Activated CD8-positive, alpha-beta memory T cell treated with anti-CD3 and anti-CD28 coated beads for 1 hour (primary cell): ENCODE measurements at places on chromosomes 13 and 19.
A peak's percentile ranks its signal among the peaks of the same experiment; 100 is the strongest.

DNA sequence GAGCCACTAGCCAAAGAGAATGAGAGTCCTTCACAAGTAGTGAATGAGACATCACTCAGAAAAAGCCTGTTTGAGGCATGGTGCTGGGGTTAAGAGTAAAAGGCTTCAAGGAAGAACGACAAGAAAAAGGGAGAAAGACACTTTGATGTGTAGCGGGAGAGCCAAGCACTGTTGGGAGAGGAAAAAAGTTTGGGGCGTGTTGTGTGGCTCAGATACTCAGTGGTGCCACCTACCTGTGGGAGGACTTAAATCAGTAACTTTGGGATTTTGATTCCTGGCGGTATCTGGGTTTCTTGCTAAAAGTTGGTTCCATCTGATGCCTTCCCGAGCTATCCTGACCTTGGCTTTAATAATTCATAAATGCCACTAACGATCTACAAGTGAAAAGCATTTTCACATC is 12.3 kb downstream of the ELSPBP1 start:
- DNase-seq = no peak

- no peak for DNase-seq
Measured at GRCh38 chr13:98133946-98134345, 8.9 kb upstream of the FARP1 start.

GRCh38 chr13:110398564-110399507 is 91.8 kb downstream of the COL4A2 start:
- no peak for DNase-seq

DNA sequence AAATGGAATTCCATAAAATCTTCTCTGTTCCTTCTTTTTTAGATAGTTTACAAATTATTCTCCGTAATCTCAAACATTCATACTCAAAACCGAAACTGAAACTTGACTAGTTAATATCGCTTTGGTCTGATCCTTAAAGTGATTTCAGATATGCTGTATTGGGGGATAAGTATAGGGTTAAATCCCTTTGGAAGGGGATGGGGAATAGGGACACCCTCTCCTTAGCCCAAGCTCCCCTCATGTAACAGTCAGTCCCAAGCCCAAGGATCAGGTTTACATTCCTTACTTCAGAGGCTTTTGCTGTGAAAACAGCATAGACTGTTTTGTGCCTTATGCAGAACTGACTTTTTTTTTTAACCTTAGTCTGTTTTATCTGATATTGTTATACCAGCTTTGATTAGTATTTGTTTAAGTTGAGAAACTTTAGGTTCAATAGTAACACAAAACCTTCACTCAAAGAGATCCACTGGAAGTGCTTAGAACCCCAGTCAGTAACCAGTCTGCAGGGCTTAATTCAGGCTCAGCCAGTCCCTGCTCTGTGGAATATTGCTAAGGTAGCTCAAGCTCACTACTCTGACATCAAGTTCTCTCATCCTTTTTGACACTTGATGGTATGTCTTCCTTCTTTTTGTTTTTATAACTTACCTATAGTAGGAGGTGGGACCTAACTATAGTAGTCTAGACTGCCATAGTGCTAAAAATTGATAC is 10.5 kb downstream of the CDADC1 start:
- no peak for DNase-seq

DNA sequence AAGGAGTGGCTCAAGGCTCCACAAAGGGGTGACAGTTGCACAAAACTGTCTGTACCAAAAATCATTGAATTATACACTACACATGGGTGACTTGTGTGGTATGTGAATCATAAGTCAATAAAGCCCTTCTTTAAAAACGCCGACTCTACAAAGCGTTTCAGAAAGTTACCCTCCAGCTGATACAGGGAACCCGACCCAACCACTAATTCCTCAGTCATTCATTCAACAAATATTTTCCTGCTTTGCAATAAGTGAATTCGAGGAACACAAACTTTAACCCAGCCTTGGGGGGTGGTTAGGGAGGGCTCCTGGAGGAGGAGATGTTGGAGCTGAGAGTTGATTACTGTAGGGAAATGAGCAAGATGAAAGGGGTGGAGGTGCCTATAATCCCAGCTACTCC is 32.0 kb downstream of the LTBP4 start:
- DNase-seq = no peak

- DNase-seq = no peak
Measured at GRCh38 chr13:93948162-93948922, 531.1 kb downstream of the DCT start.

GRCh38 chr13:98345107-98345935 is 168.3 kb upstream of the RNF113B start:
- DNase-seq = no peak

- no peak for DNase-seq
Measured at GRCh38 chr13:45162821-45163220, 38.0 kb downstream of the KCTD4 start.

GRCh38 chr19:5580161-5580571 is 12.4 kb upstream of the TINCR start:
- no peak for DNase-seq

- no peak for DNase-seq
Measured at GRCh38 chr13:82330499-82330898, 1551.8 kb downstream of the SLITRK1 start.

- DNase-seq = no peak
Measured at GRCh38 chr13:76516013-76516412, 370.2 kb downstream of the KCTD12 start.

GRCh38 chr13:48662226-48662625 is 8.5 kb downstream of the CYSLTR2 start:
- DNase-seq = no peak

DNA sequence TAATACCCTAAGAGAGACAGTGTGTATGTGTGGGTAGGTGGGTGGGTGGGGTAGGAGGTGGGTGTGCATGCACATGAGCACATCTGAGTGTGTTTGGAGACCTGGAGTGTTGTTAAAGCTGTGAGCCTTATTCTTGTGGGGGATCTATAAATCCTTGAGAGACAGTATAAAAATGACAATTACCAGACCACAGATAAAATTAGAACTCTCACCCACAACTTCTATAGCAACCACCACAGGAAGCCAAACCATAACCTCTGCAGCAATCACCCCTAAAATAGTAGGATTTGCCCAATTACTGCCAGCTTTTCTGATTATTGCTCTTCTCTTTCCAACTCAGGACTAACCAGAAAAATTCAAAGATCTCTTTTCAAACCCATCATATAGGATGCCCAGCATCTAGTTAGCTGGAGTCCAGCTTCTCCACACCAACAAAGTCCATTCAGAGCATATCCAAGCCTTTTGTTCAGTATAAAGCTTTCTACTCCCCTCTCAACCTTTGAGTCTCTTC is 93.4 kb upstream of the SLITRK1 start:
- no peak for DNase-seq

DNA sequence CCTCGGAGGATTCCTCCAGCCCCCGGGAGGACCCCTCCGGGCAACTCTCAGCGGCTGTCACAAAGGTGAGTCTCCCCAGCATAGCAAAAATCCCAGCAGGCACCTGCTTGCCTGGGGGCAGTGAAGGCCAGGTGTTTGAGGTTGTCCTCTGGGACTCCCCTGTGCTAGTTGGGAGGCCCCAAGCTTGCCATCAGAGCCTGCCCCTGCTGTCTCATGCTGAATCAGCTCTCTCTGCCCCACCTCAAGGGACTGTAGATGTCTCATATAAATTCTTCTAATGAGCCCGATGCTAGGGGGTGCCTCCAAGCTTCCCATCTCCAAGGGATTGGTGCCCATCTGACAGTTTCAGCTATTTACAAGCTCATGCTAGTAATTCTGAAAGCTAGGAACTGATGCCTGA is 53.6 kb downstream of the NWD1 start:
- no peak for DNase-seq

GRCh38 chr13:59343993-59344822 is 819.5 kb downstream of the DIAPH3 start:
- no peak for DNase-seq

DNA sequence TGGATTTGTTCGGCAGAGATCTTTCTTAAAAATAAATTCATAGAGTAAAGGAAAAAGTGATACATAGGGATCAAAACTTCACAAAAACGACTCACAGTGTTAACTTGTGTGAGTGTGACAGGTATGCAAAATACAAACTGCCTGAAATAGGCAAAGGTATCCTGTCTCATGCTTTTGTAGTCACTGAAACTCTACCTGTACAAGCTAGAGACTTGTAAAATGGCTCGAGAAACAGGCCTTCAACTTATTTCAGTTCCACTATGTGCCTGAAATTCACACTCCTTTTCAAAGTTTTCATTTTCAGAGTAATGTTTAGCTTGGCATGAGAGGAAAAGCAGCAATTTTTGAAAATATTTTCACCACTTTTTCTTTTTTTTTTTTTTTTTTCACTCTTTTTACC is 290.4 kb downstream of the DIAPH3 start:
- DNase-seq = no peak

GRCh38 chr19:35375505-35376307 is 4.8 kb downstream of the GPR42 start:
- no peak for DNase-seq

- DNase-seq = no peak
Measured at GRCh38 chr19:39816287-39817048, 17.5 kb downstream of the DYRK1B start.

GRCh38 chr13:20001366-20002190 is 43.1 kb downstream of the ZMYM2 start:
- no peak for DNase-seq

DNA sequence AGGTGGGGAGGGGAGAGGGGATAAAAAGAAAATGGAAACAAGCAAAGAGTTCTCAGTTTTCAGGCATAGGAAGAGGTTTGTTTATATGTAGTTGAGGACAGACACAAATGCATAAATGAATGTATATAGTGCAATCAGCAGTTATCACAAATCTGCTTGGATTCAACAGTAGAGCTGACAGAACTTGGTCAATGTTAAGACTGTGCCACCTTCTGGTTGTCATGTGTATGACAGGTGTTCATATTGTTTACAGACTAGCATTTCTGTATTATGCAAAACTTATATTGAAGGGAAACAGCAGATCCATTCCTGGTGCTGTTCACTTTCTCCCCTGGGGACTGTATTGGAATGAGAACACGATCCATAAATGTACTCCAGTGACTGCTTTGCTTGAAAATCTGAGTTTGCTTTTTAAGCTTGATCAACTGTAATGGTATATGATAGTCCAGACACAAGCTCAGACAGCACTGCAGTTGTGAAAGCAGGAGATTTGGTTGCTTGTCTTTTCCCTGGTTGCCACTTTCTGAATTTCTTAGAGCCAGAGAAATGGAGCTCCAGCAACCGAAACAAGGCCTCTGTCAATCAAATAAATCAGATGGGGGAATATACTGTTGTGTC is 319.5 kb upstream of the OBI1 start:
- DNase-seq = no peak

GRCh38 chr13:59721926-59722910 is 441.5 kb downstream of the DIAPH3 start:
- DNase-seq = no peak

- DNase-seq = no peak
Measured at GRCh38 chr13:27132538-27132937, 39.1 kb downstream of the USP12 start.

DNA sequence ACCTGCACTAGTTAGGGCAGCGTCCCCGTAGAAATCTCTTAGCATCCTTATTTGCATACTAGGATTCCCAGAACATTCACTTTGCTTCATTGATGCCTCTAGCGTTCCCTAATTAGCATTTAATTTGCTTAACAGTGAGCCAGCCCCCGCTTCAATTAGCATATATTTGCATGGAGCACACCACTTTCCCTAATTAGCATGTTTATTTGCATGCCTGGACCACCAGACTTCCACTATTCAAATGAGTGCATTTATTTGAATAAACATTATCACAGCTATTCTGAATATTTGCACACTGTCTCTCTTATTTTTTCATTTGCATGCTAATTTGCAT is 69.6 kb downstream of the RYR1 start:
- DNase-seq = no peak

- no peak for DNase-seq
Measured at GRCh38 chr13:42327725-42328124, 55.8 kb downstream of the AKAP11 start.

- peak; percentile 23 for DNase-seq
Measured at GRCh38 chr13:44259045-44260027, 114.3 kb upstream of the SERP2 start.

DNA sequence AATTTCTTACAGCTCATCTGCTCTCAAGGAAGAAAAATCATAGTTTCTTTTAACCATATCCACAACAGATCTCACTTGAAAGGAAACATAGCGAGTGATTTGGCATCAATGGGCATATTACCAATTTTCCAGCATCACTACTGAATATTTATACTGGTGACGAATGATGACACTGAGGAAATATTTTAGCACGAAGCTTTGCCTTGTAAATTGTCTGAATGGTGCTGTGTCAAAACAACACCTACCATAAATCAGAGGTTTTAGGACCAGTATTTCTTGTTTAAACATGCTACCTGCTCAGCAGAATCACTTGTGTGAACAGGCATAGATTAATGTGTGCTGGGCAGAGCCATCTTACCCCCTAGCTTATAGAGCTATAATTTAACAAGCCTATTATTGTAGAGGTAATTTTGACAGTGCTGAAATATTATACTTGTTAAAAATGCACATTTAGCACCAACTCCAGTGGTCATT is 146.8 kb downstream of the ABCC4 start:
- DNase-seq = no peak

DNA sequence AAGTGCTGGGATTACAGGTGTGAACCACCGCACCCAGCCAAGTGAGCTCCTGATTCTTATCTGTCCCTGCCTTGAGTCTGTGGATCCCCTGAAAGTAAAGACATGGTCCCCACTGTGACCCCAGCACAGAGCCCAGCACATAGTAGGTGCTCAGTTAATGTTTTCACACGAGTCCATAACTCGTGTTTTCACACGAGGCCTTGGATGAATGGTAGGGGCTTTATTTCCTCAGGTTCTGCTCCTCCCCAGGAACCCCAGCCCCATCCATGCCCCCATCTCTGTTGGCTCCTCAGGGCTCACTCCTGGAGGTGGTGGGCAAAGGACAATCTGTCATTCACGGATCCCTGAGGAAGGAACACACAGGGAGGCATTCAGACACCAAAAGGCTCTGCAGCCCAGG is 23.6 kb upstream of the PDE4C start:
- DNase-seq = no peak

DNA sequence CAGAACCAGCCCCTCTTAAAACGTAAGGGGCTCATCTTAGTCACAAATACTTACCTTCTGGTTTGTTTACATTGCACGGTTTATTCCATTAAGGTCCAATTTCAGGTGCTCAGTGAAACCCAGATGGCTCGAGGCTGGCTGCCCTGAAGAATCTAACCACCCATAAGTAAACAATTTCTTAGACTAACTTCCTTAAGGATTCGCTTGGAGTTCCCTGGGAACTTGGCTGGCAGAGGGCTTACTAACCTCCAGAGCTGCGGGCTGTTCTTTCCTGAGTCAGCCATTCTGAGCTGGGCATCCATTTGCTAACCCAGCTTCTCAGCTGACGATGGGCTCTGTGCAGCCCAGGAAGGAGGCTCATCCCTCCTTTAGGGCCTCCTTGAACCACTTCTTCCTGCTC is 262.1 kb downstream of the FGF9 start:
- DNase-seq = no peak
